ENCODE measurements at places on chromosomes 6 and 20.
A peak's percentile ranks its signal among the peaks of the same experiment; 100 is the strongest.

- DNase-seq: no peak
Observed at GRCh38 chr6:121748376-121748775, 312.9 kb downstream of the GJA1 start.

- DNase-seq: no peak
Observed at GRCh38 chr6:148316308-148316707, 26.3 kb upstream of the SASH1 start.

GRCh38 chr20:8242066-8242465 lies 110.0 kb downstream of the PLCB1 start:
- DNase-seq: no peak

DNA sequence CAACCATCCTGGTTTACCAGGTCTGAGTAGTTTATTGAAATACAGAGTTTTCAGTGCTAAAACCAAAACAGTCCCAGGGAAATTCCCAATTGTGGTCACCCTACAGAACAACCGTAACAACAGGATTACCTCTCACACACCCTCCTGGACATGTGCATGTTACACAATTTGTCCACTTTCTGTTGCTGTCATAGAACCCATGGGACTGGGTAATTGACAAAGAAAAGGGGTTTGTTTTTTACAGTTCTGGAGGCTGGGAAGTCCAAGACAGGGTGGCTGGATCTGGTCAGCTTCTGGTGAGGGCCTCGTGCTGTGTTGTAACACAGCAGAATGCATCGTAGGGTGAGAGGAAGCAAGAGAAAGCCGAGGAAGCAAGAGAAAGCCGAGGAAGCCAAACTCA lies 9.1 kb upstream of the ADA start:
- no peak for DNase-seq

GRCh38 chr6:17552861-17553260 lies 47.2 kb upstream of the FAM8A1 start:
- DNase-seq: no peak

GRCh38 chr20:50658804-50659380 lies 32.5 kb downstream of the RIPOR3 start:
- DNase-seq: no peak

GRCh38 chr6:35842381-35842780 lies 37.2 kb downstream of the LHFPL5 start:
- no peak for DNase-seq

DNA sequence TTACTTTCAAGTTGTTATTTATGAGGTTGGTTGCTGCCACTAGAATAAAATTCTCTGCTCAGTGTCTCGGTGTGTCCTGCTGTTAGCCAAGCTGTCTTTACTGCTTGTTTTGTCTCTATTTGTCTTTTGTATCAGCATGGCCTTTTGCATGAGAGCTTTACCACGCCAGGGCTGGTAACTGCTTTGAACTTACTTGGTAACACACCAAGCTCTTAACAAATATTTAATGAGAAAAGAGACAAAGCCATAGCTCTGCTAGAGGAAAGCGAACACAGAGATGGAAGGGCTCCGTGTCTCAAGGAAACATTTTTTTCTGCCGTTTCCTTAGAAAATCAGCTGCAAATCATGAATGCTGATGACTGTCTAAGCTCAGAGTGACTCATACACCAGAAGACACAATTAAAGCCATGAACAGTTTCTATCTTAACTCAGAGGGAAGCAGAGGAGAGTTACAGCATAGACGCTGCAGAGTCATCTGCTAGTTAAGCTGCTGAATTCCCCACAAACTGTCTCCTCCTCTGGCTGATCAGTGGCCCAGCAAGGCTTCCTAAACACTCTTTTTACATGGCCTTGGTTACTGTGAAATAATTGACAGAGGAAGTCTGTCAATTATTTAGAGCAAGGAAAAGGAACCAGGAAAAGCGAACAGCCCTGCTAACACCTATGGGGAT lies 44.8 kb downstream of the AGPAT4 start:
- DNase-seq: no peak

GRCh38 chr6:105802703-105803102 lies 283.4 kb upstream of the PRDM1 start:
- DNase-seq: no peak

DNA sequence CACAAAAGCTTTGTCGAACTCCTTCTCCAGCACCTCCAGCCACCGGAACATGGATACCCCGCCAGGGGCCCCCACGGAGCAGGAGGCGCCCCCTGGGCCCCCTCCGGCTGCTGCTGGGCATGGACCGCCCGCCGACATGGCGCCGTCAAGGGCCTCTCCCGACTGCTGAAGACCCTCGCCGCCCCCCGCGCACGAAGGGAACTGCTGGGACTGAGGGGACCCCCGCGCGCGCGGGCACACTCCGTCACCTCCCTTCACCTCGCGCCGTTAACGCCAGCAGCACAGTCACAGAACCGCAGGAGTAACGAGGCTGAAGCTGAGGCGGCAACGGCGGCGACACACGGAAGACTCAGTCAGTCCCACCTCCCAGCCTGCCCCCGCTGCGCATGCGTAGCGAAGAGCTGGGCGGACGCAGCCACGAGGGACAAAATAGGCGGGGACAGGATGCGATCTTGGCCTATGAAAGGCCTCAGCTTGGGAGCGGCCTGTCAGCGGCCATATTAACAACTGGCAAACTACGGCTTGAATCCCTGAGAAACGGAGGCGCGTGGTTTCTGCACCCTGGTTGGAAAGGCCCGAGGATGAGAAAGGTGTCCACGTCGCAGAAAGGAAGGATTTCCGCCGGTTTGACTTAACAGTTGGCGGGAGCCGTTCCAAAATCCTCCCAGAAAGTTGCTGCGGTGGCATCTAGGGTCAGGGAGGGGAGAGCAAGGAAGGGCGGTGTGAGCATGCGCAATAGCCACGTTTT lies at the start of gene GOPC:
TSS of gene GOPC (minus strand) at position 361 of the 748 bp plus-strand sequence. CDS start at position 138, 223 bp downstream.
- DNase-seq: peak; percentile 95
